ENCODE measurements at places on chromosomes 5 and 9.

- no peak overlapping the region for H3K27ac ChIP-seq
- H3K27me3 ChIP-seq: peaks cover 39% of the 10 kb centered on the region
- DNase-seq: no peak
- H3K36me3 ChIP-seq: no peaks in the 10 kb centered on the region
Observed at GRCh38 chr9:21988056-21988990, 5.9 kb downstream of the CDKN2A start.

DNA sequence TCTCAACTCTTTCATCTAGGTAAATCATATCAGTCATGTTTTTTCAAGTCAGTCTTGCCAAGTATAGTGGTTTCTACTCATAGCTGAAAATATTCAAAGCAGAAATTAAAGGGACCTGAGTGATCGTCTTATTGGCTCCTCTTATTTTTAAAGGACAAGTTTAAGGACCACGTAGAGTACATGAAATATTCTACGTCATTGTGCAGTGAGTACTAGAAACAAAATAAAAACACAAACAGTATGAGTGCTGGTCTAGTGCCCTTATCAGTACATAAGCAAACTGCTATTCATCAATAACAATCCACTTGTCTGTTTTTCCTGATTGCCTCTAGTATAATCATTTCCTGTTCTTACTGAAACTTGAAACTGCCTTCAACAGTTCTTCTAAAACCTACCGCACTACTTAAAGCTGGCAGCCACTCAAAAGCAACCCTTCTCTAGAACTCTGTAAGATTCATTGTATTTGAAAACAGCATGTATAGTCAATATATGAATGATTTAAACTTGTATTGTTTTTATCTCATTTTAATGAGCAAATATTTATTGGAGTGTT lies 853.7 kb downstream of the TAF11L14 start:
- no peak for DNase-seq
- H3K27me3 ChIP-seq: no peaks in the 10 kb centered on the region
- H3K4me1 ChIP-seq: no peaks in the 10 kb centered on the region
- H3K27ac ChIP-seq: no peak overlapping the region
- H3K4me3 ChIP-seq: no peak overlapping the region

- peaks cover 3% of the 10 kb centered on the region for H3K4me1 ChIP-seq
- no peak for DNase-seq
- no peak overlapping the region for H3K27ac ChIP-seq
- no peaks in the 10 kb centered on the region for H3K36me3 ChIP-seq
- H3K4me3 ChIP-seq: no peak overlapping the region
Observed at GRCh38 chr5:156477196-156477595, 150.2 kb downstream of the SGCD start.

GRCh38 chr5:149846021-149846420 lies 98.6 kb downstream of the PDE6A start:
- H3K4me3 ChIP-seq: no peak overlapping the region
- DNase-seq: no peak
- no peaks in the 10 kb centered on the region for H3K27me3 ChIP-seq
- peaks cover 64% of the 10 kb centered on the region for H3K36me3 ChIP-seq
- H3K4me1 ChIP-seq: no peaks in the 10 kb centered on the region

- no peaks in the 10 kb centered on the region for H3K27me3 ChIP-seq
- H3K4me1 ChIP-seq: no peaks in the 10 kb centered on the region
- no peak overlapping the region for H3K27ac ChIP-seq
- H3K4me3 ChIP-seq: no peak overlapping the region
Observed at GRCh38 chr5:97194366-97194765, 11.3 kb upstream of the RIOK2 start.

- H3K4me3 ChIP-seq: no peak overlapping the region
- H3K27ac ChIP-seq: peak overlapping the region; percentile 3
- DNase-seq: no peak
- no peaks in the 10 kb centered on the region for H3K4me1 ChIP-seq
- H3K36me3 ChIP-seq: no peaks in the 10 kb centered on the region
- H3K27me3 ChIP-seq: no peaks in the 10 kb centered on the region
Observed at GRCh38 chr5:149759986-149760853, 30.1 kb downstream of the PPARGC1B start.

- H3K27ac ChIP-seq: no peak overlapping the region
- H3K36me3 ChIP-seq: no peaks in the 10 kb centered on the region
- H3K4me1 ChIP-seq: no peaks in the 10 kb centered on the region
- no peak overlapping the region for H3K4me3 ChIP-seq
- no peak for DNase-seq
- H3K27me3 ChIP-seq: no peaks in the 10 kb centered on the region
Observed at GRCh38 chr9:77989458-77989857, 42.2 kb downstream of the GNAQ start.

Measured in right atrium auricular region (tissue), 2 donors.